ENCODE measurements at places on chromosomes 2 and 18.

DNA sequence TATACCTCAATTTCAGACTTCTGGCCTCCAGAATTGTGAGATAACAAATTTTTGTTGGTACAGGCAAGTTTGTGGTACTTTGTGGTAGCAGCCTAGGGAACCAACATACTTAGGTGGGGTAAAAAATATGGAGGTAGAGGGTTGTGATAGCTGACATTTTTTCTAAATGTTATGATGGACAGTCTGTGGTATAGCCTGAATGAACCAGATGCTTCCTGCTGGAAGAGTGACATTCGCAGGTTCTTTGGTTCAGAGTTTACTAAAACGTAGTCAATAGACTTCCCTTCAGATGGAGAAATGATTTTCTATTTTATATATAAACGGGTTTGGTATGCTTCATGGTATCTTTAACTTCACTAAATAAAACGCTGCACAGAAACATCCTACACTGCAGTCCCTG is 42.8 kb downstream of the PMAIP1 start:
- DNase-seq, result no peak

- no peak for DNase-seq
Measured at GRCh38 chr2:11716689-11717321, 29.6 kb upstream of the LPIN1 start.

DNA sequence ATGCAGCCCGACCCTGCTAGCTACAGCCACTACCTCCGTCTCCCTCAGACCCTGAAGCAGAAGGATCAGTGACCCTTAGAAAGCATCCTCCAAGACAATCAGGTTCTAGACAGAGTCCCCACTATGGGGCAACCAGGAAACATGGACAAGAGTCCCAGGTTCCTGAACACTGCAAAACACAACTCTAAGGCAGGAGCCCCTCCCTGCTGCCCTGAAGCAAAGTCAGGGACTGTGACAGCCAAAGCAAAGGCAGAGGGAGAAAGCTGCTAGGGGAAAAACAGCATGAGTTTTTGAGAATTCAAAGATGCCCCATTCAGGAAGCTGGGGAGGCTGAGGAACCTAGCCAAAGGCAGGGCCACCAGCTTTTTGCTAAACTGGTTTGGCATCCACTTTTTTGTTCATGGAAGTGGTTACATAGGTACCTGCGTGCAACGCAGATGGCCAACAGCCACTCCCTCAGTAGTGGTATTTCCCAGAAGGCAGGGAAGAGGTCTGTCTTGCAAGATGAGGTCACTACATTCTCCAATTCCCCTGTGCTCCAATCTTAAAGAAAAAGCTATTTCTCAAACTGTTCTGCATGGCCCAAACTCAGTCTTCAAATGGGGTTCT is 33.2 kb downstream of the MYO5B start:
- DNase-seq, result no peak

- no peak for DNase-seq
Measured at GRCh38 chr2:28607730-28608499, 112.1 kb downstream of the PLB1 start.

DNA sequence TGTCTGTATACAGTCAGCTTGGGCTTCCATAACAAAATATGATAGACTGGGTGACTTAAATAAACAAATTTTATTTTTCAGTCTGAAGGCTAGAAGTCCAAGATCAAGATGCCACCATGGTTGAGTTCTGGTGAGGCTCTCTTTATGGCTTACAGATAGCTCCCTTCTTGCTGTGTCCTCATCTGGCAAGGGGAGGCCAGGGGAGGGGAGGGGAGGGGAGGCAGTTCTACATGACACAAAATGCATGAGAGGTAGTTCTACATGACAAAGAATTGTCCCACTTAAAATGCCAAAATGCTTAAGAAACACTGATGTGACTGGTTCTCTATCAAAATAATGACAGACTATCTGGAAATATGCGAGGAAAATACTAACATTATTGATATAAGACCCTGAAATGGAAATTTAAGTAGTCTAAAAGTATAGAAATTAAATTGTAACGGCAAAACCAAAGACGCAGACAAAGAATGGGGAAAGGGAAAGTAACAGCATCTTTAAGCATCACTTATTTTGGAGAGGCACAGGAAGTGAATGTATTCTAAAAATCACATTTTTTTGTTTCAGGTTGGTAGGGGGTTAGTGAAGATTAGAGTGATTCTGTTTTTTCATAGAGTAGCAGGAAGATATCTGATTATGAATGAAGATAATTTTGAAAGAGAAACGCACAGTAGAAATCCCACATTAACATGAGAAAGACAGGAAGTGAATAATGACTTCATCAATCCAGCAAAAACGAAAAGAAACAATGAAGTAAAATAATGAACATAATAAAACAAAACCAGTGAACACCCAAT is 131.4 kb downstream of the STRN start:
- DNase-seq, result no peak

GRCh38 chr2:139175510-139175909 is 395.3 kb upstream of the NXPH2 start:
- no peak for DNase-seq

DNA sequence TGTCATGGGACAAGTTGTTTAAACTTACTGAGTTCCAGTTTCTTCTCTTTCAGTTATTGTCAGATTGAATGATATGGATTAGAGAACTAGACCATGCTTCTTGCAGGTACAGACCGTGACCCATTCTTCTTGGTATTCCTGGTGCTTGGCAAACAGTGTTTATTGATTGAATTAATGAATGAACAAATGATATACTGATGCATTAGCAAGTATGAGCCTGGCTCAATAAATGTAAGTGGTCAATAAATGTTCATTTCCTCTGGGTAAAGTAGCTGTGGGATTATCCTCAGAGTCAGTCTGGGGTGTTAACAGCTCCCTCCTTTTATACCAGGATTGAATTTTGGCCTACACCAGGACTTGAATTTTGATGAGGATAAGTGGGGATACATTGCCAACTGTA is 160.2 kb downstream of the ZEB2 start:
- no peak for DNase-seq

DNA sequence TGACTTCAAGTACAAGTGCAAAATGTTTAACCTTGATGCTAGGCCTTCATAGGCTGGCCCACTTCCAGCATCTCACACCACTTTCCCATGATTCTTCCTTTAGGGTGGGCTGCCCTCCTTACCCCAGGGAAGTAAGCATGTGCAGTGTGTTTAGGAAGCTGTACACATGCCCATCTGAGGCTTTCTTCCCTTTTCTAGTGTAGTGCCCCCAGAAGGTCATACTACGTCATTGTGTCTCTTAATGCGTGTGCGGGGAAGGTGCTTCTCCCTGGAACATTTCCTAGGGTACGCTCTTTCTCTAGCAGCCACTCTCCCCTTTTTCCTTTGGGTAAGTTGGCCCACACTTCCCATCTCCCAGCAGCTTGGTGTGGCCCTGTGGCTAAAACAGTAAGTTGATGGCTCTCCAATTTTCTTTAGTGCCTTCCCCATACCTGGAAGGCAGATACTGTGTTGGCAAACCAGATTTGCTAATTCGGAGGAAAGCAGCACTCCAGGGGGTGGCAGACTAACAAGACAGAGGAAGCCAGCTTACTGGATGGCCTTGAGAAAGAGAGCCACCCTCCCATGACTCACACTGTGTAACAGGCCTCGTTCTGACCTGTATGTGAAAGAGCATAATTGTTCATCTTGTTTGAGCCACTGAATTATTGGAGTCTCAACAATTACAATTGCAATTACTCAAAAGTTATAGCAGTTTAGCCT is 1.1 kb upstream of the SULT6B1 start:
- peak; percentile 25 for DNase-seq

- DNase-seq, result no peak
Measured at GRCh38 chr18:10743766-10744165, 217.9 kb downstream of the NAPG start.

DNA sequence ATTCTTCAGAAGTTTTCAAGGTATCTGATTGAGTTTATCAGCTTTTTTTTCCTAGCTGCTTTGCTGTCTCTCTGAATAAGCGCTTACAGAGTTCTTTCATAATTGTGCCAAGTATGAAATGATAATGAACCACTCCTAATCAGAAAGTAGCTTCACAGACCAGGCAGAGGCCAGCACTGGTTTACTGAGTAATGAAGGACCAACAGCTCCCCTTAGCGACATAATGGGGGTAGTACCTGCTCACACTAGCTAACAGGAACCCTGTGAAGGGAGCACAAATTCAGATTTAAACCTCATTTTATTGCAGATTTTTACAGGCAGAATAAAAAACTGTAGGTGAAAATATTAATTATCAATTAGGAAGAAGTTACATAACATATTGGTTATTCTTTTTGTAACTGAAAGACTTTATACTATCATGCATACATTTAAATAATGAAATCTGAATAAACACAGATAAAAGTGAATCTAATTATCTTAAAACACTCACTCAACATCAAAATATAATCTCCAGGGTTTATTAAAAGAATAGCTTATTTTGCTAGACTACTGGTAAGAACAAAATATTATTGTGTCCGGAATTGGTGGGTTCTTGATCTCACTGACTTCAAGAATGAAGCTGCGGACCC is 53.7 kb upstream of the LRRC30 start:
- DNase-seq, result peak; percentile 49

GRCh38 chr18:46213295-46213694 is 109.1 kb downstream of the HAUS1 start:
- no peak for DNase-seq

GRCh38 chr2:78034706-78035105 is 512.5 kb upstream of the LRRTM4 start:
- no peak for DNase-seq

DNA sequence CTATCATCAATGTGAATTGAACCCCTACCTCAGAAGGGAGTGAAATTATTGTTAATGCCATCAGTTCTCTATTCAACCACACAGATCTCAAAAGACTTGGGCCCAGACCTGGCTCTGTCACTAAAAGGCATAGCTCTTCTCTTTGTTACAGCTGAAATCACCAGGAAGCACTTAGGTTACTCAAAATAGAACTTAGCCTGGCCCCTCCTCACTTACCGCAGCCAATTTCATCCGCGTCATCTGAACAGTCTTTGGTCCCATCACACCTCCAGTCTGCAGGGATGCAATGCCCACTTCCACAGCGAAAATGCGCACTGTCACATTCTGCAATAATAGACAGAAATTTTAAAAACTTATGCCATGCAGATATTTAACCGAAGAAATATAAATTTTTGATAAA is 41.8 kb downstream of the LRP2 start:
- no peak for DNase-seq

DNA sequence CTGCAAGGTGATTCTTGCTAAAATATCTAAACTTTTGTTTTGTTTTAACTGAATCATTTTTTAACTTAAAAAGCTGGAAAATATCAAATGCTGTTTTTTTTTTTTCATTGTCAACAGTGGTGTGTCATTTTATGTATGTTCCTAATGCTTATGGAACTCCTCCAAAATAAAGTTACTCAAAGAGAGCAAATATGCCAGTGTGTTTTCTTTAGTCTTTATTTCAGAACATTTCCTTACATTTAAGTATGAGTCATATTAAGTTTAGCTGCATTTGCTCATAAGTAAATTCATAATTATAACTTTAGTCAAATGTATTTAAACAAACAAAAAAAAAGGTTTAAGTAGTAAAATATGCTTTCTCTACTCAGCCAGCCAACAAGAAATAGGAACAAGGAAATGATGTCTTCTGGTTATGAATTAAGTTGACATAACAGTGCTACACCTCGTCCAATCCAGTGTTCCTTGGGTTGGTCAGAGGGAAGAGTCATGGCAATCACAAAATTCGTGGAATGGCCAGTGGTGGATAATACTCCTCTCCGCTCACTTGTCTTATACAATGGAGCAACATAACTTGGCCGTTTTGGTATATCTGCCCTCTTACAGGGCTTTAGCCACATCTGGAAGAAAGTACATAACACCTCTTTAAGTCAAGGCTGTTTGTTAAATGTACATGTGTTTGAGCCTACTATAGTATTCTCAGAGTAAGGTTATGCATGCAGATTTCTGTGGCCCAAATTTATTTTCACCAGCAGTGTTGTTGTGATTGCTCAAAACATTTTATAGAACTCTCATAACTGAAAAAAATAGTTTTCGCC is 80.7 kb downstream of the SLC39A10 start:
- peak; percentile 39 for DNase-seq

GRCh38 chr2:119448427-119449141 is 16.9 kb downstream of the TMEM37 start:
- DNase-seq, result no peak

DNA sequence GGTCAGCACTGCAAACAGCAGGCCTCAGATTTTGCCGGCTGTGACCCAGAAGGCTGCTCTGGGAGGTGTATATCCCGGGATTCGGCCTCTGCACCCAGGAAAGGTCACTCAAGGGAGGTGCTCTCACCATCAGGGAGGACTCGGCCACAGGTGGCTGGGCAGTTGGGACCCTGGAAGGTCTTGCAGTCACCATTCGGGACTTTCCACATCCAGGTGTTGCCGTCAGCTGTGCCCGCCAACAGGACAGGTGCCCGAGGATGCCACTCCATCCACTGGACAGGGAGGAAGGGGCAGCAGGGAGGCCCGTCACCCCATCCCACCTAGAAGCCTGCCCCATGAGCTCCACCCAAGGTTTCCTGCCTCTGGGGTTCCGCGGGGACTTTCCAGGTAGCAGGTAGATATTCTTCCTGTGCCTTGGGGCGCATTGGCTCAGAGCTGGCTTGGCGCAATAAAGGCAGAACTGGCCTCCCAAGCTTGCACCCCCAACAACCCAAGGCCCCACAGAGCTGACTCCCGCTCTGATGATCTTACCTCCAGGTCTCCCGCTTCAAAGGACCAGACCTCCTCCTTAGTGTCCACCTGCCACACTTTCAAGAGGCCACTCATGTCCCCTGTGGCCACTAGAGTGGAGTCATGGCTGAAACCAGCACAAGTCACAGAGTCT is 3.5 kb downstream of the AAMP start:
- DNase-seq, result no peak

DNA sequence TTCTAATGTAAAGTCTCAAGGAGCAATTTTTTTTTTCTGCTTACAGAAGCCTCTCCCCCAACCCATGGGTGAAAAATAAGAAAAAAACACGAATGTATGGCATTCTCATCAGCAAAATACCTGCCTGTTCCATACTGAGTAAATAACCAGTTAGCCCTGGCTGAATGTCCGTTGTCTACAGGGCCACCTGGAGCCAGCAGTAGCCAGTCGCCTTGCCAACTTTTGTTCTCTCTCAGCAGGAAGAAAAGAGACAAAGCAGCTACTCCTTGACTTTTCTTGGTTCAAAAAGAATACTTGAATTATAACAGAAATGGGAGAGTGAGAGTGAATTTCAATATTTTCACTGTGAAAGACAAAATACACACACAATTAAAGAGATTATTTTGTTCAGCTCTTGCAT is 532.9 kb upstream of the CRIM1 start:
- no peak for DNase-seq

- peak; percentile 56 for DNase-seq
Measured at GRCh38 chr2:11319939-11320338, 24.5 kb downstream of the ROCK2 start.

GRCh38 chr18:11811009-11811408 is 40.2 kb upstream of the CHMP1B start:
- DNase-seq, result no peak

- peak; percentile 40 for DNase-seq
Measured at GRCh38 chr2:95526360-95527341, 42.1 kb upstream of the TRIM43B start.

DNA sequence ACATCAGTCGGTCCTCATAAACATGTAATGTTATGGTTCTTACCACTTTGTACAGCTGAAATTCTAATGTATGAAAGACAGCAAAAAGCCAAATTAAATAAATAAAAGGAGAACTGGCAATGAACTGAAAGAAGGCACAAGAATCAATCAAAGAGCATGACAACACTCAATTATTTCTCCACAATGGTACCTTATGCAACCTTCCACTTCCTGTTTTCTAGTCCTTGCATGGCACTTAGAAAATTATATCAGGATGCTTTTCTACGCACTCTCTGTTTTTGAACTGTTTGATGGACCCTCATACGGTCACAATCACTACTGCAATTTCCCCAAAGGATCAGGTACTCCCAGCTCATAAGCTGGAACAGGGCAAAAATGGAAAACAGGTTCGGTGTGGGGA is 81.6 kb downstream of the EPB41L3 start:
- DNase-seq, result no peak
